ENCODE measurements at places on chromosomes 6 and 20. TPM values are rescaled to one million over a fixed set of nuclear protein-coding genes. Genes with fewer than 3 reads are reported as not detected.

DNA sequence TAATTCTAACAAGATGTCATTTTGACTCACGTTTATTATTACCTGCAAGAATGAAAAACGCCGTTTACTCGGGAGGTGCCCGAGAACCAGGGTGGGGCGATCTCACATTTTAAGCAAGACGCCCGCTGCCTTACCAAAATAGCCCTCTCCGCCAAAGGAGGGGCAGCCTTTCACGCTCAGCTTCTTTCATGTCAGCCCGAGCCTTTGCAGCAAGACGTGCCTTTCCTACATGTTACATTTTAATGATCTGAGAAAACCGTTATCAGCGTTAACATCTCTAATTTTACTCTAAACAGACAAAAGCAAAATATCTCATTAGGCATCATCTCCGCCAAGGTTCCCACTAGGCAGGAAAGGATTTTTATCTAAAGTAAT, 2.0 kb downstream of the BACH2 start:
- H3K4me1 ChIP-seq, result peaks cover 5% of the 10 kb centered on the region
- no peak overlapping the region for H3K27ac ChIP-seq
- H3K4me3 ChIP-seq, result peak overlapping the region; percentile 86
- H3K36me3 ChIP-seq, result no peaks in the 10 kb centered on the region

GRCh38 chr20:11159728-11160127, 485.9 kb upstream of the JAG1 start:
- H3K4me3 ChIP-seq, result no peak overlapping the region
- no peaks in the 10 kb centered on the region for H3K27me3 ChIP-seq
- peak overlapping the region; percentile 47 for H3K27ac ChIP-seq
- DNase-seq, result peak; percentile 49

DNA sequence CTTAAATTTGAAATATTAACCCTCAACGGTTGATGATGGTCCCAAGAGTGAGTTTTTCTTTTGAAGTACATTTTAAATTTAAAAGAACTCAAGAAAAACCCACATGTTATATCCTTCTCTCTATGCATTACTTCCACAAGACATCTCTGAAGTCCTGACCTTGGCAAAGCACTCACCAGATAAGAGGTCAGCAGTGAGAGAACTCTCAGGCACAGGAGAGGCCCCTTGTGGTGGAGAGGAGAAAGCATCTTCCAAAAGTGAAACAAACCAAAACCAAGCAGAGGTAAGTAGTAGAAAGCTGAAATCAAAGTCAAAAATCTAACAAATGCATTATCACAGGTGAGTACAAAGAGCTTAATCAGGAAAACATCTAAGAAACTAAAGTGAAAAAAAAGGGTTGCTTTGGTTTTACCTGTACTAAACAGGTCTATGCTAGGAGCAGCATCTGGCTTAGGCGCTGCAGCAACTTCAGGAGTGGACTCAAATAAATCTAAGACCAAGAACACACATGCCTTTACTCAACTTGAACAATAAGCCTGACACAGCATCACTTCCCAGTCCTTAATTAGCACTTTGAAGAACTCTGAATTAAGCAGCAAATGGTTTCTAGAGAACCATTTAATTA, 80.5 kb downstream of the PRSS35 start:
- no peak overlapping the region for H3K27ac ChIP-seq
- H3K27me3 ChIP-seq, result no peaks in the 10 kb centered on the region
- H3K36me3 ChIP-seq, result no peaks in the 10 kb centered on the region
- H3K4me1 ChIP-seq, result no peaks in the 10 kb centered on the region
- H3K4me3 ChIP-seq, result no peak overlapping the region

Gene NR2E1
- total RNA-seq, result not detected

Gene CLIC5
- total RNA-seq, result 3.7 TPM

DNA sequence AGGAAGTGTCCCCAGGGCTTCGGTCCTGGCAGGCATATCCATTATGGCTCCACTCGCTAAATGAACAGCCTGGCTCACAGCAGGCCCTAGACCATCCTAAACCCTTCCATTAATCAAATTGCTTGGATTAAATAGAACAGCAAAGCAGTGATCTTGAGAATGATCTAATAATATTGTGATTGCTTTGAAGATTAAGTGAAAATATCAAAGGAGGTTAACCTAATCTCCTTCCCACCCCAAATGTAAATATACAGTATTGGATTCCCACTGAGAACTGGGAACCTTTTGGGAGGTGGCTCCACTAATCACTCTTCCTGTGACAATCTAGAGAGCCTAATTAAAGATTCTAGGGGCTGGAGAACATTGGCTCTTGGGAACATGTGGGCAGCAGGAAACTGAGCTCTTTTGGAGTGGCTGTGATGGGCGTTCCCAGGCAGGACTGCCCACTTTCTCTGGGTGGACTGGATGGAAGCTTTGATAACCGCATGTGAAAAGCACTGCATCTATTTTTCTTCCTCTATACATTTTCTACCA, 68.3 kb upstream of the FRMD1 start:
- no peaks in the 10 kb centered on the region for H3K4me1 ChIP-seq
- no peaks in the 10 kb centered on the region for H3K27me3 ChIP-seq
- no peak overlapping the region for H3K27ac ChIP-seq
- H3K36me3 ChIP-seq, result no peaks in the 10 kb centered on the region
- H3K4me3 ChIP-seq, result no peak overlapping the region

- no peak for DNase-seq
- no peaks in the 10 kb centered on the region for H3K4me1 ChIP-seq
- no peaks in the 10 kb centered on the region for H3K27me3 ChIP-seq
- H3K36me3 ChIP-seq, result no peaks in the 10 kb centered on the region
- H3K4me3 ChIP-seq, result no peak overlapping the region
These were observed 53.2 kb upstream of the ARG1 start for GRCh38 chr6:131519670-131520436.

DNA sequence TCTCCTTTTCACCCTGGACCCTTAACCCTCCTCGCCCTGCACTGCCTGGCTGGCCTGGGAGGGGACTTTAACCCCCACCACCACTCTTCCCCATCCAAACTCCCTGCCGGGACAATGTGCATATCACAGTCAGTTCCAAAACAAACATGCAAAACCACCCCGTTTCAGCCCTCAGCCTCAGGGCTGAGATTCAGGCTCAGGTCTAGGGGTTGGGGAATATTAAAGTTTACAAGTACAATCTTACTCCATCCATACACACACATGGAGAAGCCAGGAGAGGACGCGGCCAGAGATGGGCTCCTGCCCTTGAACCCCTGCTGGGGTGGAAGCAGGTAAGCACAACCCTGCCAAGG, 534 bp downstream of the KIAA1755 start:
- DNase-seq, result no peak
- H3K4me3 ChIP-seq, result peak overlapping the region; percentile 62
- H3K36me3 ChIP-seq, result no peaks in the 10 kb centered on the region
- H3K4me1 ChIP-seq, result no peaks in the 10 kb centered on the region
